ENCODE measurements at places on chromosomes 1 and 21.

GRCh38 chr1:112995890-112996289 is 39.9 kb upstream of the SLC16A1 start:
- DNase-seq = no peak

- no peak for DNase-seq
Measured at GRCh38 chr1:14949836-14950713, 203.5 kb upstream of the TMEM51 start.

- DNase-seq = peak; percentile 37
Measured at GRCh38 chr1:109089242-109090015, 1.1 kb upstream of the TMEM167B start.

- DNase-seq = no peak
Measured at GRCh38 chr1:219130366-219130935, 43.2 kb upstream of the LYPLAL1 start.

DNA sequence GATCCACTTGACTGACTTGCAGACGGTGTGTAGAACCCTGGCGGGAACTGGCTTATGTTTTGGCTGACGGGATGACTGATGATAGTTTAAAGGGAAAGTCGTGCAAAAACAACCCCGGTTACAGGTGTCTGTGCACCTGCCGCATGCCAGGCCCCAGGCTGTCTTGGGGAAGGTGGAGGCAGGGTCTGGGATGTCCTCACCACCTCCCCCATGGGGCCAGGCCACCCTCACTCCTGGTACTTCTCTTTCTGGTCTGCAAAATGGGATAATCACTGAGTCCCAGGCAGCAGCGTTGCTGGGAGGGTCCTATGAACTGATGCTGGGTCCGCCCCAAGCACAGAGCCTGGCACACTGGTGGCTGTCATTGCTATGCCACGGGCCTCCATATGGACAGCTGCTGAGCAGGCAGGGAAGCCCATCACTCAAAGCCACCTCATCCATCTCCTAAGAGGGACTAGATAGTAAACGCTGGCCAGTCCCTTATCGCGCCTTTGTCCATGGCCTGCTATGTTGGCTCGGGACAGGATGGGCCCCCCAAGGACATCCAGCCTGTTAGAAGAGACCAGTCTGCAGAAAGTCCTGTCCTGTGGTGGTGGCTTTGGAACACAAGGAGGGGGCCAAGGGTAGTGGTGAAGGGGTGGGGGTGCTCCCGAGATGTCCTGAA is 15.0 kb upstream of the SLC2A7 start:
- DNase-seq = no peak

DNA sequence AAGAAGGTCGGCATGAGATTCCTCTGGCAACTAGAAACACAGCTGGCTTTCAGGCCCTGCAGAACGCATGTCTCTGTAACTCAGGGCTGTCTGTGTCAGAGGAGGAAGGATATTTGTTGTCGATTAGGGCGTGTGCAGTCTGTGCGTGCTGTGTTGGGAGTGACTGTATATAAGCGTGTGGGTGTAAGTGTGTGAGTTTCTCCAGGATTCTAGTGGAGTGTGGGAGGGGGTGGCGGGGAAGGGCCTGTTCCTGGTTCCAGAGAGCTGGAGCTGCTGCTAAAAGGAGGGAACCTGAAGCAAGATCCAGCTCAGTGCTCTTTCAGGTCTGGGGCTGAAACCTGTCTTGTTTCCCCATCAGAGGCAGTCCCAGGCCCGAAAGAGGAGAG is 74.3 kb downstream of the SLC16A1 start:
- DNase-seq = no peak

DNA sequence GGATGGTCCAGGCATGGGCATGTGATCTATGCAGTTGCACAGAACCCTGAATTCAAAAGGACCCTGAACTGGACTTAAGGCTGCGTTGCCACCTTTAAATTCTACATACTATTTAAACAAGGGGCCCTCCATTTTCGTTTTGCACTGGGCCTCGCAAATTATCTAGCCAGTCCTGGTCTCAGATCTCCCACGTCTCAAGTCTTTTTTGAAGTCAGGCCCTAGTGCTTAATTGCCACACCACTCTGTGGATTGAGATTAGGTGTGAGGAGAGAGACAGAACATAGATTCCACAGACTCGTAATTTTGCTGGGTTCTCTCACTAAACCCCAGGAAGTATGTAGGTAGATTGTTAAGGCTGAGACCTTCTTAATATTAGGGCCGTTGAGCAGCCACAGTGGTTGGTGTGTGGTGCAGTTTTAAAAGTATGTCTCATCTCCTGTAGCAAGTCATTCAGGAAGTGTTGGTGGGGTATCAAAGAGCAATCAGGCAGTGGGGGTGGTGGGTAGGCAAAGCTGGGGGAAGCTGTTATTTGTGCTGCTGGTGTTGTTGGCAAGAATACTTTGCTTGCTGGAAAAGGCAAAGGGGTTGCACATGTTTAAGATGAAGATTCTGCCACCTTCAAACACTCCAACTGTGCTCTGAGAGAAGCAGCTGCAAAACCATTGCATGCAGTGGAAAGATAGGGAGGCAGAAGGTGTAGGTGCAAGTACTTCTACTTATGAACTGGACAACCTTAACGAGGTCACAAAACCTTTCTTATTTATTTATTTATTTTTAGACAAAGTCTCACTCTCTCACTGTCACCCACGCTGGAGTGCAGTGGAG is 11.2 kb downstream of the CD84 start:
- DNase-seq = peak; percentile 74

DNA sequence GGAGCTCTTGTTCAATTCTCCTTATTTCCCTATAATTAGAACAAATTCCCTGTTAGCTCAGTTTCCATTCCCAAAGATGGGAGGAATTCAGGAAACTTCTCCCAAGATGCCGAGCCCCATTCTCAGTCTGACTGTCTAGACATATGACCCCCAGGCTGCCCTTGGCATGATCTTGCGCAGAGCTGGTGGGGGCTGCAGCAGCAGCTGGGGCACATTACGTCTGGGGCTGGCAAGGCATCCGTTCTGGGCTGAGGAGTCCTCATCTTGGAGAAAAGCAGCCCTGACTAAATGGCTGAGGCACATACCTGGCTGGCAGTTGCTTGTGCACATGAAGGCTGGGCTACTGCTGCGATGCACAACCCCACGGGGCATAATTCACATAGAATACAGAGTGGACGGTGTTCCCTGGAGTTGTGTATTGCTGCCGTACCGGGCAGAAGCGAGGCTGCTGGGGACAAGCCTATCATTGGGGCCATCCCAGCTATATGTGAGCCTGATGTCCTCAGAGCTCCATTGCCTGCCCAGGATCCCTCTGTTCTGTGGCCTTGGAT is 36.4 kb upstream of the TRABD2B start:
- DNase-seq = no peak

GRCh38 chr1:246156847-246157246 is 350.2 kb downstream of the SMYD3 start:
- DNase-seq = no peak

DNA sequence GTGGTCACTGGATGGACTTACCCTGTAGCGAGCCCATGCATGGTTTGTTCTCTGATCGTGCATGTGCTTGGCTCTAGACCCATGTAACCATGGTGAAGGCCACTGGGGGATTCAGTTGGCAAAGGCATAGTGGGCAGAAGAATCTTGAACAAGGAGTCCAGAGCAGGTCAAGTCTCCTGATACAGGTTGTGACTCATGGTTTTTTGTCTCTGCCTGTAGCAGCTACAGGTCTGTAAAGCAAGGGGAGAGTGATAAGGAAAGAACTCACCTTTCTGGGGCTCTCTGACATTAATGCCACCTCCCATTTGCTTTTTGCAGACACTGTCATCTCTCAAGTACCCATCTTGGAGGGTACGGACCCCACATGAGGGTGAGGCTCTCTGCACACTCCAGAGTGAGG is 153.4 kb upstream of the CAMK1G start:
- no peak for DNase-seq

DNA sequence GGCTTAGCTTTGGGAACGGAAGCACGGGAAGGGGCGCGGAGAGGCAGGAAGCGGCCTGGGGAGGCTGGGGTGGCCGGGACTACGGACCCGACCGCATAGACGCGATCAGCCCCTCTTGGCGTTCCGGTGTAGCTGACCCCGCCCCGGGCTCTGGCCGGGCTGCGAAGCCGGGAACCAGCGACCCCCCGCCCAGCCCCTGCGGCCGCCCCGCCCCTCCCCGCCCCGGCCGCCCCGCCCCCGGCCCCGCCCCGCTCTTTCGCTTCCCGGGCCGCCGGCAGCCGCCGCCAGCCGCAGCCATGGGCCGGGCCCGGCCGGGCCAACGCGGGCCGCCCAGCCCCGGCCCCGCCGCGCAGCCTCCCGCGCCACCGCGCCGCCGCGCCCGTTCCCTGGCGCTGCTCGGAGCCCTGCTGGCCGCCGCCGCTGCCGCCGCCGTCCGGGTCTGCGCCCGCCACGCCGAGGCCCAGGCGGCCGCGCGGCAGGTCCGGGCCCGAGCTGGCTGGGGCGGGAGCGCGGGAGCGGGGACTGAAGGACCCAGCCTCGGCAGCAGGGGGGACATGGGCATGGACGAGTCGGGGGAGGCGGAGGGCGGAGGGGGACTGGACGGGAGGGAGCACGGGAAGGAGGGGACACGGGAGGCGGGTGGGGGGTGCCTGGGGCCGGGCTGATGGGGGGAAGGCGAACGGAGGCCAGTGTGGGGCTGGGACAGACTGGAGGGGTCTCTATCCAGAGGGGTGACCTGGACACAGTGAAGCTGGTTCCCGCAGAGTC is at the start of gene SELENON:
Gene SELENON (plus strand): TSS at position 259 of the 768 bp plus-strand sequence. CDS start 38 bp downstream, at position 297.
- DNase-seq = peak; percentile 40

GRCh38 chr1:202192770-202193613 is 607 bp upstream of the LGR6 start:
- DNase-seq = peak; percentile 59

GRCh38 chr1:11708554-11709350 is 17.2 kb downstream of the DRAXIN start:
- no peak for DNase-seq

GRCh38 chr1:156167536-156167935 is 14.2 kb downstream of the SEMA4A start:
- no peak for DNase-seq

DNA sequence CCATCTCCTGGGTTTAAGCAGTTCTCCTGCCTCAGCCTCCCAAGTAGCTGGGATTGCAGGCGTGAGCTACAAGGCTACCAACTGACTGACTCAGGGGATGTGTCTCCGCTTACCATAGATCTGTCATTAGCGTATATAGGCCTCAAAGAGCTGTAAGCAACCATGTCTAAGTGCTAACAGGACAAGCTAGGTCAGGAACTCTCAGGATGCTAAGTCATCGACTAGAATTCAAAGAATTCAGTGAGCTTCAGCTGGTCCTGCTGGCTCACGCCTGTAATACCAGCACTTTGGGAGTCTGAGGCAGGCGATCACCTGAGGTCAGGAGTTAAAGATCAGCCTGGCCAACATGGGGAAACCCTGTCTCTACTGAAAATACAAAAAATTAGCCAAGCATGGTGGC is 29.5 kb downstream of the CAPN2 start:
- no peak for DNase-seq

DNA sequence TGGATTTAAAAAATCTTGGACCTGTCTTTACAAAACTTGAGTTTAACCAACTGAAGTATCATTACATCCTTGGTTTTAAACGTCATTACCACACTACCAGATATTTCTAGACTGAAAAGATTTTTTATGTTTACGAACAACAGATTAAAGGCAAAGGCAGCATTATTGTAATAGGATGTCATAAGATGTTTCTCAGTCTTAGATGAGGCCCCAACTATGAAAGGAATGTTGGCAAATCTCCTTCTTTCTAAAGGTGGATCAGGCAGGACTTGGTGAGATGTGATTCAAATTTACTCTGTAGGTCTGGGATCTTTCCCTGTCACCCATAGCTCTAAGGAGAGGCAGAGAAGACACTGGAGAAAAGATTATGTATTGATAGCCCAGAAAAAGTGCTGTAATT is 417.9 kb downstream of the PTBP2 start:
- DNase-seq = no peak

DNA sequence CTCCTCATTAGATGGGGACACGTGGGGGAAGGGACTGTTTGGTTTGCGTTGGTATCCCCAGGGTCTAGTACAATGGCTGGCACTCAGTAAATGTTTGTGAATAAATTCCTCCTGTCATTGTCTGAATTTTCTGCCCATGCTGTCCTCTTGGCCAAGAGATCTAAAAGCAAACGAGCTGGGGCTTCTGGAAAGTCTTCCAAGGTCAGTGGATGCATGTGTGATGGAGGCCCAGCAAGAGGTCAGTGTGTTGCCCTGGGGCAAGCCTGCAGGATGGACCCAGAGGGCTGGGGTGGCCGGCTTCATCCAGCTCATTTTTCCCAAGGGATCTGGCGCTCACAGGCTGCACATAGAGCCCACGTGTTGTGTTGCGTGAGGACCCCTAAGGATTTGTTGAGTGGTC is 30.0 kb upstream of the JUN start:
- DNase-seq = no peak

DNA sequence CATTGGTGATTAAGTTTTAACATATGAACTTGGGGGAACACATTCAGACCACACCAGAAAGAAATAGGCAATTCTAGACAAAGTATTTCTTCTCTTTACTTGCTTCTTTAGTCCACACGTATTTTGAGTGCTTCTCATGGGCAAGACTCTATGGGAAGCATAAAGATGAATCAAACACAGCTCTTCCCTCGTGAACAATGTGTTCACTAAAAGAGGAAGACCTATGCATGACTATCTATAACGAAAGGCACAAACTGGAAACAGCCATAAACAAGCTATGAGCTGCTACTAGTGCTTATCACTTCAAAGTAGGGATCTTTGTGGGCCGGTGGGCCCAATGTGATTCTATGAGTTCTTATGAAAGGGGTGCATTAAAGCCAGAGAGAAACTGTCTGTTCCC is 53.0 kb upstream of the PRDX6 start:
- DNase-seq = no peak

DNA sequence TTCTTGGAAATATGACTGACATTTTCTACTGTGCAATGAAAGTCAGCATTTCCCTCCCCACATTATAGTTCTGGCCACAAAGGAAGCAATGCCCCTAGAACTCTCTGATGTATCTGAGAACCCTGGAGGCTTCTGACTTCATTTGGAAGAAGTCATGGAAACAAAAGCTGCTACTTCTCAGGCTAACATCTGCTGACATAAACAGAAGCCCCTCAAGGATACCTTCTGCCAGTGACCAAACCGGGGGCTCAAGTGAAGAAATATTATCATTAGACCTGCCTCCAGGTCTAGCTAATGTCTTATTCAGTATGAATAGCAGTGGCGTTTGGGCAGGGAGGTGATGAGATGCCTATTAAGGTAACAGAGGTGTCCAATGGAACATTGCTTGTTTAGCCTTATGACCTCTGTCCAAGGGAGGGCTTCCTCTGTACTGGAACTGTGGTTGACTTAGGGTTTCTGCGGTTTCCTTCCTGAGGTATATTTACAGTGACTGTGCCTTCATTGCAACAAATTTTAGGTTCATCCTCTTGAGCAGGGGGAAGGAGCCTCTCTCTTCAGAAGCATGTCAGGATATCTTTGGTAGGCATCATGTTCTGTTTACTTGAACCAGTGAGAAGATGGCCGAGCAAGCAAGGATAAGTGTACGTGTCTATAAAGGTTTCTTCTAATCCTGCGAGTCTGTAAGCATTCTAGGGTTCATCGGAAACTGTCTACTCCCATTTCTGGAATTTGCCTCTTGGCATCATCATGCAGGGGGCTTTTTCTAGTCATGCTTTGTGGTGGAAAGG is 161.7 kb downstream of the PBX1 start:
- DNase-seq = no peak

DNA sequence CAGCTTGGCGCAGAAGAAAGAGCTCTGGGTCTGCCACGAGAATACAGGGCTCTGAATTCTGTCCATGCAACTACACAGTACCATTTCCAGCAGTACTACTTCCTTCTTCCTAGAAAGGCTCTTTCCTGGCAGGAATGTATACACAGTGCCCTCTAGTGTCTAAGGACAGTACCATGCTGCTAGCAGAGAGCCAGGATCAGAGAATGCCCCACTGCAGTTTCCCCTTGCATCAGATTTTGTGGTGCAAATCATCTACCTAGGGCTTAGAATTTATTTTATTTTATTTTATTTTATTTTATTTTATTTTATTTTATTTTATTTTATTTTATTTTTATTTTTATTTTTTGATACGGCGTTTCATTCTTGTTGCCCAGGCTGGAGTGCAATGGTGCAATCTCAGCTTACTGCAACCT is 50.8 kb downstream of the PAX7 start:
- no peak for DNase-seq

Measured in activated naive CD4-positive, alpha-beta T cell treated with Interleukin-2 at 50 U/mL for 16 hours (primary cell).